NCI-H524 treated with DMSO at 0.1 percent for 48 hours (cell line): ENCODE measurements at places on chromosomes 1 and 21.
A peak's percentile ranks its signal among the peaks of the same experiment; 100 is the strongest.

DNA sequence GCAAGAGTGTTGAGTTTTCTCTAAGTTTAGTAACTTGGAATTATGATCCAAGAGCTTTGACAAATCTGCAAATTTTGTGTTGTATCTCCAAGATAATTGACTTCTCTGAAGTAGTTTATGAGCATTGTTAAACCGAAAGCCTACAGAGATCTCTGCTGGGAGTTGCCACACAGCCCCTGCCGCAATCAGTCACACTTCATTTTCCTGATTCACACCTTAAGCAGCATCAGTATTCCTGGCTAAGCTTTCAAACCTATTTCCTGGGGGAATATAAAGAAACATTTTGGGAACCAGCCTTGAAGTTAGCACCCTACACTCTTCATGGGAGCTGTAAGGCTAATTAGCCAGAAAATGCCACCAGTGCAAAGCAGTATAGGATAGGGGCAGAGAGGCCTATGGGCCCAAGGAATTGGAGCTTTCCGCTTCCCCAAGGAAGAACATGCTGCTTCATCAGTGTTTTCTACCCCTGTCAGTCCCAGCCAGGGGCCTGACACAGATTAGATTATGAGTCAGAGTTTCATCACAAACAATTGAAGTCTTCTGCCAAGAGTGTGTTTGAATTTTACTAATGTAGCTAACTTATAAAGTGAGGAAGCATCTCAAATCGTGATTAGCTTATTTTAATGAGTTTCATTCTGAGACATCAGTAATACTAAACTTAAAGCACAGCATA, 23.2 kb upstream of the CACYBP start:
- no peak for DNase-seq

DNA sequence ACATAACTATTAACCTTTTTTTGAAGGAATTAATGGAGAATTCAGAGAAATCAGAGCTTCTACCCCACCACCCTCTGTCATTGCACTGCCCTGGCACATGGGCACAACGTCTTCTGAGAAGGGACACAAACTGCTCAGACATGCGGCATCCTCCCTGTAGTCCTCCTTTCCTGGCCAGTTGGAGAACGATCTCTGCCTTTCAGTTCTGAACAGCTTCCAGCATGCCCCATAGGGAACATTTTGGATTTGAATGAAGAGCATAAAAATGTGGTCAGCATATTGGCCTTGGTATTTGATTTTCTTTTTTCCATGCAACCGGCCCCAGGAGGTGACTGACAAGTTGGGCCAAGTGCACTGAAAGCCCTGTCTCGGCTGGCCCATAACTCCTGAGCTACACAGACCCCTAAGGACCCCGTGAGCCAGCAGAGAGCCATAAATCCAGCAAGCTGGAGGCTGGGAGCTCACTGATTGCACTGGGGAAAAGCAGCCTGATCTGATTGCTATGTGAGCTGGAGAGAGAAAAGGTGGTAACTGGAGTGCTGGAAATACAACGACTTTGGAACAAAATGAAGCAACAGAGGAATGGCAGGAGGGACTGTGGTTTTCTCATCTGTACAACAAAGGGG, 10.9 kb upstream of the BLACAT1 start:
- no peak for DNase-seq

DNA sequence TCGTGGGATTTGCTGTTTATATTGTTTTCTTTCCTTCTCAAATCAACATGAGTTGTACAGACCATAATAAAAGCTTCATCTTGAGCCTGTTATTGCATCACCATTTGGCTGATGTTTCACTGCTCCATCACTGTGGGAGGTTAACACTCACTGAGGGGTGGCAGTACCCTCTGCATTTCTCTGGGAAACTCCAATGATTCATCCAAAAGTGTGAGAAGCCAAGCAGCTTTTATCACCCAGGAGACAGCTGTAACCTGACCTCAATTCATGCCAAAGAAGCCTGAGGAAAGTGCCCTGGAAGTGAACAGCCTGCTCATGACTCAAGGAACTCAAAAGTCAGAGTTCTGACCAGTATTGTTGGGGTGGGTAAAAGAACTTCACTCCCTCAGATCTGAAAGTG, 84.1 kb downstream of the GPR88 start:
- DNase-seq = no peak

- no peak for DNase-seq
Measured at GRCh38 chr21:46604975-46605766, at the start of gene S100B. TSS of gene S100B (minus strand) at chr21:46605082. CDS start at chr21:46602415, 2,667 bp downstream.

DNA sequence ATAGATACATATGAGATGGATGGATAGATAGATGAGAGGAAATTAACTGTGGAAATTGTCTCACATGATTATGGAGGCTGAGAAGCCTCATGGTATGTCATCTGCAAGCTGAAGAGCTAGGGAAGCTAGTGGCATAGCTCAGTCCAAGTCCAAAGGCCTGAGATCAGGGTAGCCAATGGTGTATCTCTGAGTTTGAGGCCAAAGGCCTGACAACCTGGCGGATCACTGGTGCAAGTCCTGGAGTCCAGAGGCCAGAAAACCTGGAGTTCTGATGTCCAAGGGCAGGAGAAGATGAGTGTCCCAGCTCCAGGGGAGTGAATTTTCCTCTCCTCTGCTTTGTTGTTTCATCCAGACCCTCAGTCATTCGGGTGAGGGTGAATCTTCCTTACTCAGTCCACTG, 43.9 kb upstream of the SPOCD1 start:
- no peak for DNase-seq

- no peak for DNase-seq
Measured at GRCh38 chr1:64733581-64734286, 11.1 kb upstream of the RAVER2 start.

- no peak for DNase-seq
Measured at GRCh38 chr1:176559878-176560277, 96.9 kb downstream of the PAPPA2 start.

DNA sequence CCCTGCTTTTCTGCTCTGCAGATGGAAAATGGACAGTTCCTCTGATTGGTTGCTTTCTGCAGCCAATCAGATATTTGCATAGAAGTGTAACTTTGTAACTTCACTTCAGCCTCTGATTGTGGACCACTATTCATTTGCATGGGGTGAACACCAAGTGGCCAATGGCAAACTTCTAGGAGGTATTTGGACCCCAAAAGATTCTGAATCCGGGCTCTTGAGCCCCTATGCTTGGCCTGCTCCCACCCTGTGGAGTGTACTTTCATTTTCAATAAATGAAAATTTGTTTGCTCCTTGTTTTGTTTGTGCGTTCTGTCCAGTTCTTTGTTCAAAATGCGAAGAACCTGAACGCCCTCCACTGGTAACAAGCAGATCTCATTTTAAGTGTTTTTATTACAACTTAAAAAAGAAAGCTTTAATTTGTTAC, 6.4 kb upstream of the GSTM4 start:
- no peak for DNase-seq

- no peak for DNase-seq
Measured at GRCh38 chr1:205391386-205391785, 30.5 kb downstream of the LEMD1 start.

GRCh38 chr21:14592296-14593000, 46.3 kb upstream of the SAMSN1 start:
- DNase-seq = no peak

- DNase-seq = no peak
Measured at GRCh38 chr1:47024141-47024801, 802 bp downstream of the CYP4X1 start.

DNA sequence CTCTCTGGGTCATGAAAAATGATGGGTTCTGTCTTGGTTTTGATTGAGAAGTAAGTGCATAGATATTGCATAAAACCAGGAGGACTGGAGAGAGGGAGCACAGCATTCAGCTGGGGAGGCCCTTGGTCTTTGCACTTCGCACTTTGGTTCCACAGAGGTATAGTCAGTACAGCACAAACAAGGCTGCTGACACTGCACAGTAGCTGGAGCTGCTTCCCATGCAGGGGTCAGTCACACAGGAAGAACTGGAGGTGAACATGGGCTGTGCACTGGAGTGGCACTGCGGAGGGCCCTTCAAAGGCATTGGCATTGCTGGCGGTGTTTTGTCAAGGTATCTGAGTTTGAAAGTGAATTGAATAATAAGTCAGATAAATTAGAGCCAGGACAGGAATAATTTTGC, 4.5 kb upstream of the LCE2D start:
- DNase-seq = no peak

DNA sequence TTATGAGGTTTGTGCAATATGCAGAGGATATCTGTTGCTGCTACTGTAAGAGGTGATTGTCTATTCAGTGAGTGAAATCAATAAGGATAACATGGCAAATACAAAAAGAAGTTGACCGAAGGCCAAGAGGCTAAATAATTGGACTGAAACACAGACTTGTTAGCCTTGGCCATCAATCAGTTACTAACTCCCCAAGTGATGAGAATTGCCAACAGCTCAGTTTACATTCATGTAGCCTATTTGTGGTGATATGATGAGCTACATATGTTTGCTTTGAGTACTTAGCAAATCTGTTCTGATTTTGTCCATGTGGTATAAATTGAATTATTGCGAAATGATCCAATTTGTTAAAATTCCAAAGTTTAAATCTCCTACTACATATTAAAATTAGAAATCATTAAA, 68.6 kb upstream of the VAV3 start:
- no peak for DNase-seq

GRCh38 chr1:28860332-28861073, 48.5 kb downstream of the OPRD1 start:
- DNase-seq = peak; percentile 71

DNA sequence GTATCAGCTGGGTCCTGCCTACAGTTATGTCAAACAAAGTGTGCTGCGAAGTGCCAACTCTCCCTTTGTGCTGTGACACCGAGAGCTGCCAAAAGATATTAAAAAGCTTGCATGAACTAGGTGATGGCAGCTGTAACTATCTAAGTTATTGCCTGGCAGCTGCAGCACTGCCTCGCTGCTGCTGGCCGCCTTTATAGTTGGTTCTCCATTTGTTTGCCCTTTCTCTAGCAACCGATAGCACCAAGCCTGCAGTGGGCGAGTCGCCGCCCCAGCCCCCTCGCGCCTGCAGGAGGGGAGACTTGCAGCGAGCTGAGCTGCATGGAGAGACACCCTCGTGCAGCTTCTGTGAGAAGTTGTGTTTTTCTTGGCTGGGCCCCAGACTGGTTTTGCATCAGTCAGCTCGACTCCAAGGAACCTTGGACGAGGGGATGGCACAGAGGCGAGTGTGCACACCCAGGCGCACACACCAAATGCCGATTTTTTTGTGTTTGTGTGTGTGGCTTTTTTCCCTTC, 330.6 kb downstream of the RPS6KC1 start:
- no peak for DNase-seq

GRCh38 chr1:212514056-212514614, 81.4 kb downstream of the NENF start:
- DNase-seq = no peak

DNA sequence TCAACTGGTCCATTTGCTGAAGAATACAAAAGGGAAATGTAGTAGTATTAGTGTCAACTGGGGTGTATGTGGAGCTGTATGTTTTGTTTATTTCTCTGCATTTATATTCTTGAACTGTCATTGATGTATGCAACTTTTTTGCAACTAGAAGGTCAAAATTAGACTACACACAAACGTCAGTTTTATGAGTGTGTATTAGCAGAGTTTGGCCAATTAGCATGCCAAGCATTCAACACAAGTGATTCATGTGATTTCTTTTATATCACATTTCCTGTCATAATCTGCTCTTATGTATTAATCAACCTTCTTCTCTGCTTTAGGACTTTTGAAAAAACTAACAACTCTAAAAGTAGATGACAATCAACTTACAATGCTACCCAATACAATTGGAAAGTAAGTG, 211.1 kb downstream of the LRRC40 start:
- DNase-seq = no peak

- DNase-seq = no peak
Measured at GRCh38 chr1:26225033-26225831, 8.8 kb upstream of the CEP85 start.

- DNase-seq = no peak
Measured at GRCh38 chr1:29230204-29230552, 556 bp downstream of the MECR start.

DNA sequence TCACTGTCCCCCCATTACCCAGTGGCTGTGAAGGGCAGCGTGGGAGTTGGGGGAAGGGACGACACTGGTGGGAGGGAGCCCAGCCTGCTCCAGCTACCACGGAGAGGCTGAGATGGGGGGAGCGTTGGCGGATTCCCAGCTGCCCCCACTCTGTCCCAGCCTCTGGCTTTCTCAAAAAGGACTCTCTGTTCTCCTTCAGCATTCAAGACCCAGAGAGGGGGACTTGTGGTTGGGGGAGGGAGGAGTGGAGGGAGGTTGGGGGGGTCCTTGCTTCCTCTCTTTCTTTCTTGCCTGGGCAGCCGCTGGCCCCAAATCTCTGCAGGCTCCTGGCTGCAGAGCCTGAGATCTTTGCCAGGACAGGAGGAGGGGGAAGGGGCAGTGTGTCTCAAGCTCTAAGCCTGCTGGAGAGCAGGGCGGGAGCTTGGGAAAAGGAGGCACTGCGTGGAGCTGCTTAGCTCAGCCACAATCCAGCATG, 2.2 kb downstream of the ATP1A2 start:
- DNase-seq = no peak

DNA sequence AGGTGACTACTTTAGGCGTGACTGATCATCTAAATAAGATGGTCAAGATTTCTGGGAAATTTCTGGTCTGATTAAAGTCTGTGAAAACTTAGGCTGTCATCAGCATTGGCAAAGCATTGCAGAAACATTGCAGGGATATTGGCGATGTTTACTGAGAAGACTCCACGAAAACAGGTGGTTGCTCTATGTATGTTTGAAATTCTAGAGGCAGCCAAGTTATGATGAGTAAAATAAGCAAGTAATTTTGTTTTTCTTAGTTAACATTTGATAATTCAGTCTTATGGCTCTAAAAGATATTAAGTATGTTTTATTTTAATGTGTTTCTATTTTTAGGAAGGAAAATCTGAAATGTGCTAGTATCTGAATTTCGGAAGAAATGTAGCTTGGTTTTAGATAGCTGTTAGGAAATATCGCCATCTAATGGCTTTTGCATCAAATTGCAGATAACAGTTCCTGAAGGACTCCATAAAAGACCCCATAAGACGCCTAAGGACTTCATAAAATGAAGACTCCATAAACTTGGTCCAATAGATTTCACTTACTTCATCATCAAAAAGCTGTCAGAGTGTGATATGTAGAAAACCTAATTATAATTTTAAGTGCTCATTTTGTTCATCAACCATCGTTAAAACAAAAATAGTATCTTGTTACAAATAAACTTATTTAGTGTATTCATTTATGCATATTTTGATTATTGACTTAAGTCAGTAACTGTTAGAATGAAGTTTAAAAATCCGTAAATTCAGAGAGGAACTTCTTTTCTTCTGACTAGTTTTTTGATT, 344.6 kb downstream of the RYR2 start:
- peak; percentile 7 for DNase-seq

DNA sequence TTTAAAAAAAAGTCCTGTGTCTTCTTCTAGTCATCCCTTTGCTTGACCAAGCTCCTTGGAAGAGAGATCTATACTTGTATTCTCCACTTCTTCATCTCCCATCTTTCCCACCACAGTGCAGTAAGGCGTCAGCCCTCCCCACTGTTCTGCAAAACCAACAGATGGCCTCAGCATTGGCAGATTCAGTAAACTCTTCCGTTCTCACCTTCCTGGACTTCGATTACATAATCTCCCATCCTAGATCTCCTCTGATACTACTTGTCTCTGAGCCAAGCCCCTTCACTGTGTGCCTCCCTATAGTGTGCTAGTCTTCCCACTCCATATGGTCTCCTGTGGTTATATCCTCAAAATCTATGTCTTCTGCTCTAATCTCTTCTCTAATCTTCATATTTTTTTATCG, 1.6 kb upstream of the COLGALT2 start:
- peak; percentile 86 for DNase-seq

- no peak for DNase-seq
Measured at GRCh38 chr21:40723317-40723716, 123.6 kb downstream of the DSCAM start.
